Fibroblast of mammary gland (primary cell): ENCODE measurements at places on chromosomes 3 and 15.

GRCh38 chr3:63937661-63938651, 25.8 kb upstream of the SCAANT1 start:
- no peak for DNase-seq

DNA sequence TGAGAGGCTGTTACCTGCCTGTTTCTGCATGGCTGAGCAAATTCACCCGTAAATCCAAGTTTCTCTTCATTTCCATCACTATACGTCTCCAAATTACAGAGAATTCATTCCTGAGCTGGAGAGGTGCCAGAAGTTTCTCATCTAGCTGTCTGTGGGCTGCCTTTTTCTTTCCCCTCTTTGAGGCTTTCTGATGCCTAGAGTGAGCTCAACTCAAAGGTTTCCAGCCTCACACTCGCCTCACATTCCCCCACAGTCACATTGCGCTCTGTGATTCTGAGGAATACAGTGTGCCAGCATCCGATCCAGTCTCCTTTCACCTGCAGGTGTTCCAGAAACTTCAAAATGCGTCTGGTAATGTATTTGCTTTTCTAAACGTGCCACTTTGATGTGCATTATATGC, 267.2 kb downstream of the MFSD1 start:
- DNase-seq, result no peak

DNA sequence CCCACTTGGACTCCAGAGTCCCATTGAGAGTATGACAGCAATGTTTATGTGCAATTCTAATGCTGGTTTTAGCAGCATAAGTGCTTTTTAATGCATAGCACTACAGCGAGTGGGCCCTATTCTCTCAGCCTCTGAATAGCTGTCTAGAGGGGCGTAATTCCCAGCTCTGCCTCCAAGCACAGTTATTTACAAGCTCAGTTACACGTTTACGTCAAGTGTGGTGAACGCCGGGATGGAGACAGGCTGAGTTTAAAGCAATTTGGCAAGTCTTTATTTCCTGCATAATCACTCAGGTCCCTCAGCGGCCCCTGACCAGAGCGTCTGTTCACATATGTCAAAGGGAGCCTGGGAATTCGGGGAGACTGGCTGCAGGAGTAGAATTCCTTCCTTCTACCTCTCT, 43.9 kb downstream of the SOX14 start:
- DNase-seq, result no peak

- DNase-seq, result peak; percentile 76
These were observed 65.8 kb downstream of the MB21D2 start for GRCh38 chr3:192851821-192852372.

- no peak for DNase-seq
These were observed 31.1 kb downstream of the ATP2B2 start for GRCh38 chr3:10474275-10474646.

- no peak for DNase-seq
These were observed 45.7 kb downstream of the MORC1 start for GRCh38 chr3:109072194-109072593.

- no peak for DNase-seq
These were observed 25.4 kb upstream of the AVEN start for GRCh38 chr15:34064438-34064837.

DNA sequence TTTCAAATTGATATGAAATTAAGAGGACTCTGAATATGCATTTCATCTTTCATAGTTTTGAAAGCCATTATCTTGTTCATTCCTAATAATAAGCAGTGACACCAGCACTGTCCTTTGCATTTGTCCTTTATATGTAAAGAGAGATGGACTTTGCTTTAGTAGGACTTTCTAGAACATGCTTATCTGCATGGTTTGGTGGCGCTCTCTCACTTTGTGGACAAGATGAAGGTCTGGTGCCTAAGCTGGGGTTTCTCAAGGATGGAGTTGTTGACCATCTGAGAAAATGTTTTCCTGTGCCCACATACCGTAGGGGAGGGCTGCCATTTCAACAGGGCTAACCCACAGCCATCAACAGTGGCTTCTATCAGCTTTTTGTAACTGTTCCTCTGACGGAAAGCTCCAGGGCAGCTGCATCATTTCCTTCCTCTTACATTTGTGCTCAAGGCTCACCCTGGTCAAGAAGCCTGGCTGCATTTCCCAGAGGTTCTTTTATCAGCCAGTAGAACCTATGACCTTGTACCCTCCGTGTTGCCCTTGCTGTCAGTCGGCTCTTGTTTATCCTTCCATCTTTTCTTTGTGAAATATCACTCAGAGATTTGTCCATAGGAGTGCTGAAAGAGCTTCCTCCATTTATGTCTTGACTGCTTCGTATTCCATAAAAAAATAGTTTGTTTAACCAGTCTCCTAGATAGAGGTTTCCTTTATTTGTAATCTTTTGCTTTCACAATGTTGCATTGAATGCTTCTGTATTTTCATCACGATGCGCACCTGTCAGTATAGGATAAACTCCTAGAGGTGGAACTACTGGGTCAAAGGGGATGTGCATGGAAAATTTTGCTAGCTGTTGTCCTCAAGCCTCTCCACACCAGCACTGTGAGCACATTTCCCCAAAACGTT, 44.6 kb downstream of the ABHD2 start:
- DNase-seq, result no peak

DNA sequence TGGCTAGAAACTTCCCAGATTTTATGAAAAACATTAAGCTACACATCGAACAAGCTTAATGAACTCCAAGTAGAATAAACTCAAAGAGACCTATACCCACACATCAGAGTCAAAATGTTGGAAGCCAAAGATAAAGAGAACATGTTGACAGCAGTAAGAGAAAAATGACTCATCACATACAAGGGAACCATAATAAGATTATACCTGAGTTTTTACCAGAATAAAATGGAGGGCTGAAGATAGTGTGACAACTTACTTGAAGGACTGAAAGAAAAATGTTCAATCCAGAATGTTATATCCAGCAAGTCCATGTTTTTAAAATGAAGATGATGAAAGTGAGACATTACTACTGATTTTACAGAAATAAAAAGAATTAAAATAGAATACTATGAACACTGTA, 22.8 kb downstream of the MYL3 start:
- no peak for DNase-seq

GRCh38 chr3:138942271-138942670, 4.7 kb downstream of the FOXL2 start:
- DNase-seq, result no peak

GRCh38 chr3:106913111-106913698, 464.0 kb upstream of the CCDC54 start:
- peak; percentile 6 for DNase-seq

- no peak for DNase-seq
These were observed 78.0 kb upstream of the SLC6A6 start for GRCh38 chr3:14324224-14324944.

- no peak for DNase-seq
These were observed 126.8 kb downstream of the PEAK1 start for GRCh38 chr15:77292969-77293558.
